ENCODE measurements at places on chromosomes 13 and 19.
A peak's percentile ranks its signal among the peaks of the same experiment; 100 is the strongest.

DNA sequence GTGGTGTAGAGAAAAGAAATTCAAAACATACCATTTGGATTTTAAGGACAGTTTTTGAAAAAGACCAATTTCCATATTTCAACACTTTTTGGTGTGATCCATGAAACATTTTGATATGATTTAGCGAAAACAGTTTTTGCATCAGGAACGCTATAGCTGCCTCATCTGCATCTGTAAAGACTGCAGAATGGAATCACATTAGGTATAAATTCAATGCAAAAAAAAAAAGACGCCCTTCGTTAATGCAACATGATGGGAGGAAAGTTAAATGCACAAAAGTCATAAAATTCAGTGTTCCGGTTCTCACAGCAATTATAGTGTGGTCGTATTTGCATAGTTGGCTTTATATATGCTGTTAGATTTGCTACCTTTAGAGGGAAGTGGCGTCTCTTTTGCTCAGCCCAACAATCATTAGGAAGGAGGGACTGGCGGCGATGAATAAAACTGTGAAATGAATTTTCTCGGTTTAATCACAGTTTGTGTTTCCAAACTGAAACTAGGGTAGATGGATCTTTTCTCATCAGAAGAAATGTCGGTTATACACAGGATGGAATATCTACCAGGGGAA, 215.7 kb downstream of the TEX29 start:
- DNase-seq, result no peak

- no peak for DNase-seq
Observed at GRCh38 chr13:43766725-43767124, 20.0 kb downstream of the ENOX1 start.

DNA sequence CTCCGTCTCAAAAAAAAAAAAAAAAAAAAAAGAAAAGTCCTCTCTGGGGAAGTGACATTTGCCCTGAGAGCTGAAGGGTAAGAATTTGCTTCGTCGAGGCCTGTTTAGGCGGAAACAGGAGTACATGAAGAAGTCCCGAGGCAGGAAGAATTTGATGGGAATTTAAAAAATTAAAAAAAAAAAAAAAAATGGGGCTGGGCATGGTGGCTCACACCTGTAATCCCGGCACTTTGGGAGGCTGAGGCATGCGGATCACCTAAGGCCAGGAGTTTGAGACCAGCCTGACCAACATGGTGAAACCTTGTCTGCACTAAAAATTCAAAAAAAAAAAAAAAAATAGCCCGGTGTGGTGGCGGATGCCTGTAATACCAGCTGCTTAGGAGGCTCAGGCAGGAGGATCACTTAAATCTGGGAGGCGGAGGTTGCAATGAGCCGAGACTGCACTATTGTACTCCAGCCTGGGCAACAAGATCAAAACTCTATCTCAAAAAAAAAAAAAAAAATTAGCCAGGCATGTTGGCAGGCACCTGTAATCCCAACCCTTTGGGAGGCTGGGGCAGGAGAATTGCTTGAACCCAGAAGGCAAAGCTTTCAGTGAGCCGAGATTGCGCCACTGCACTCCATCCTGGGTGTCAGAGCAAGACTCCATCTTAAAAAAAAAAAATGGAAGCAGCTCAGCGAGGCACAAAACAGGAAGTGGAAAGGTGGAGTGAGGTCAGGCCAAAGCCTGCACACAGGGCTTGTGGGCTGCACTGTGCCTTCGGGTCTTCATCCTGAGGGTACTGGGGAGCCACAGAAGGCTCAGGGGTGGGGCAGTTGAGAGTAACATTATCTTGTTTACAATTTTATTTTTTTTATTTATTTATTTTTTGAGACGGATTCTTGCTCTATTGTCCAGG, 4.9 kb downstream of the BAX start:
- no peak for DNase-seq

- DNase-seq, result no peak
Observed at GRCh38 chr19:48372904-48373303, 8.7 kb downstream of the SYNGR4 start.

DNA sequence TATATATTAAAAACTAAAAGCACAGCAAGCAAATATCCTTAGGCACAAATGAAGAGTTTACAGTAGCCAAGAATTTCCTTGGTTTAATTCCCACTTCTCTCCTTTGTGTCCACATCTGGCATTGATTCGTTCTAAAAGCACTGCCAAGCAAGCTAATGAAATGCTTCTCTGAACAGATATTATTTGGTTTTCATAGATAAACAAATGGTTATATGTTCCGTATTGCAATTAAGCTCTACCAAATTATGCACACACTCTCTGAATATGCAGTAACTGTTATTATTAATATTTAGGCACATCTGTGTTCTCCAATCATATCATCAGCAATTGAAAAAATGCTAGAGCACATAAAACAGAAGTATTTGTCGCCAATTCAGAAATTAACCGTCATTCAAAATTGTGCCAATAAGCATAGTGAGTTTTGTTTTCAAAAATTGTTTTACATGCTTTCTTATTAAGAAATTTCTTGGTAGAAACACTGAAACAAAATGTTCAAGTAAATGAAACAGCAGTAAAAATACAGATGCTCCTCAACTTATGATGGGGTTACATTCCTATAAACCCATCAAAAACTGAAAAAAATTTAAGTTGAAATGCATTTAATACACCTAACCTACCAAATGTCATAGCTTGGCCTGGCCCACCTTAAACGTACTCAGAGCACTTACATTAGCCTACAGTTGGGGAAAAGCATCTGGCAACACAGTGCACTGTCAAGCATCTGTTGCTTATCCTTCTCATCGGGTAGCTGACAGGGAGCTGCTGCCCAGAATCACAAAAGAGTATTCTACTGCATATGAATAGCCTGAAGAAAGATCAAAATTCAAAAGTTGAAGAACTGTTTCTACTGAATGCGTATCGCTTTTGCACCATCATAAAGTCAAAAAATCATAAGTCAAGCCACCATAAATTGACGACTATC, 2134.7 kb downstream of the PCDH9 start:
- DNase-seq, result no peak

DNA sequence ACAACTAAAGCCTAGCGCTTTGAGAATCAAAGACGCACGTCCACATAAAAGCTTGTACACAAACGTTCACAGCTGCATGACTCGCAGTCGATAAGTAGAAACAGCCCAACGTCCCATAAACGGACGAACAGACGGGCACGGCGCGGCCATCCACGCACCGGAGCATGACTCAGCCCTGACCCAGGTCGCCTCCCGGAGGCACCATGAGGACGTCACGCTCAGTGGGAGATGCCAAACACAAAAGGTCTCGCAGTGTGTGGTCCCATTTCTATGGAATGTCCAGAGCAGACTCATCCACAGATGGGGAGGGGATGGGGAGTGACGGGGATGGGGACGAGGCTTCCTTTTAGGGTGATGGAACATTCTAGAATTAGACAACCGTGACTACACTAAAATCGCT, 9.4 kb downstream of the POLRMT start:
- DNase-seq, result no peak

- DNase-seq, result no peak
Observed at GRCh38 chr19:45973553-45974338, at the start of gene NOVA2. Gene NOVA2 (minus strand): TSS chr19:45973865. CDS start chr19:45973351, 514 bp downstream.

- DNase-seq, result no peak
Observed at GRCh38 chr13:28355822-28356371, 139.0 kb downstream of the FLT1 start.

DNA sequence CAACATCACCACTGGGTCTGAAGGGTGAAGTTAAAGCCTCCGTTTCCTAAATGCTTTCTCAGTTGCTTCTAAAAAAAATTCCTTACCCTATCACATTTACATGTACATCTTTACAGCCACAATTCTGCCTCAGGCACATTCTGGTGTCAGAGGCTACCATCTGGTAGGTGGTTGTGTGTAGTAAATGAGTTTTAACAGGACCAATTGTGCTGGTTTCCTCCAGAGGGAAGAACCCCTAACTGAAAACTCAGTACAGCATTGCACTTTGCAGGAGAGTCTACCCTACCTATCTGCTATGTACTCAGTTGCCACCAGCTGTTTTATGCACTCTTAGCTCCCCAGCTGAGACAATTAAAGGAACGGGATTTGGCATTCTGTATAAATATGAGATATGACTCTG, 1576.5 kb downstream of the PCDH9 start:
- no peak for DNase-seq

DNA sequence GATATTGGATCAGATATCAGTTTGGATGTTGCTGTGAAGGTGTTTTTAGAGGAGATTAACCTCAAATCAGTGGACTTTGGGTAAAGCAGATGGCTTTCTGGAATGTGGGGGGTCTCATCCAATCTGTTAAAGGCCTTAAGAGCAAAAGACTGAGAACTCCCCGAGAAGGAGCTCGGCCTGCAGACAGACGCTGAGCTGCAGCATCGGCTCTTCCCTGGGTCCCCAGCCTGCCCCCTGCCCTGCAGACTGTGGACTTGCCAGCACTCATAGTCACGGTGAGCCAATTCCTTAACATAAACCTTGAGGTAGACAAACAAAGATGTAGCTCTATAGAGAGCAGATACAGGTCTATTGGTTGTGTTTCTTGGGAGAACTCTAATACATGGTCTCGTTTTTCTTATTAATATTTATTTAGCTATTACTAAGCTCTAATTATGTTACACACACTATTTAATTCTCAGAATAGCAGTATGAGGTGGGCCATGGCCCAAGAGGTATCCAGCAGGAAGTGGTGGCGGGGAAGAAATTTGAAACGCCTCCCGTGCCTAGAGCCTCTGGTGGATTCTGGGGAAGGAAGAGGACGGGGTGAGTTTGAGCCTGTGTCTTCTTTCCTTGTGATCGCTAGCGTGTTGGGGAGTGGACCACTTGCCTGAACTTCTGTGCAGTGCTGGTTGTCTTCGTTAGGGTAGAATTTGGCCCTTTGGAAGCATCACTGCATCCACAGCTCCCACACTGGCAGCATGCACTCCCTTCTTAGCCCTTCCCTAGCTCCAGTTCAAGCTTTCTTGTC, 305.3 kb downstream of the TEX29 start:
- DNase-seq, result no peak

DNA sequence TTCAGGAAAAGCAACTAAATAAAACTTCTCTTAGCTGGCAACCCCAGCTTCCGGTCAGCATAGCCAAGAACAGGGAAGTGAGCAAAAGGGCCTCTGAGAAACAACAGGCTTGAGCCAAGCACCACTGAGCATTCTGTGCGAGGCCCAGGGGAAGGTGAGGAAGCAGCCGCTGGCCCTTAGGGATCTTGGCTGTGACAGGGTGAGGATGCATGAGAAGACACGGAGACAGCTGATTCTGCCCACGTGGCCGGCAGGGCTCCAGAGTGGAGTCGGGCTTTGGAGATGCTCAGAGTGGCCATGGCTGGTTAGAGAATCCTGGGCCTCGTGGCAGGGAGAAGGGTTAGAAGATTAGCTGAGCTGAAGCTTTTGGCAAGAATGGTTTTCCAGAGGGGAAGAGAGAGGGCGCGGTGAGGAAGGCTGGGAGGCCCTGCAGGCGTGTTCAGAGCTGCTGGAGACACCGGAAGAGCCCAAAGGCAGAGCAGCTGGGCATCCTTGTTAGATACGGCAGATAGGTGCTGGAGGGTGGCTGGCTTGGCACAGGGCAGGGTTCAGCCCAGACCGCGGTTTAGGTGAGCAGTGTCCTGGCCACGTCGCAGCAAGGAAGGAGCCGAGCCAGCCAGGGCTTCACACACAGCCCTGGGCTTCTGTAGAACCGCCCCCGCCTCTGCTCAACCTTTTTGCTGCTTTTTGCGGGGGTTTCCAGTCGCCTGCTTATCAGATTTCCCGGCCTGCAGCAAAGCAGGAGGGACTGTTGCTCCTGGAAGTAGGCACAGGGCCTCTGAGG, 17.3 kb downstream of the UPF1 start:
- DNase-seq, result no peak

DNA sequence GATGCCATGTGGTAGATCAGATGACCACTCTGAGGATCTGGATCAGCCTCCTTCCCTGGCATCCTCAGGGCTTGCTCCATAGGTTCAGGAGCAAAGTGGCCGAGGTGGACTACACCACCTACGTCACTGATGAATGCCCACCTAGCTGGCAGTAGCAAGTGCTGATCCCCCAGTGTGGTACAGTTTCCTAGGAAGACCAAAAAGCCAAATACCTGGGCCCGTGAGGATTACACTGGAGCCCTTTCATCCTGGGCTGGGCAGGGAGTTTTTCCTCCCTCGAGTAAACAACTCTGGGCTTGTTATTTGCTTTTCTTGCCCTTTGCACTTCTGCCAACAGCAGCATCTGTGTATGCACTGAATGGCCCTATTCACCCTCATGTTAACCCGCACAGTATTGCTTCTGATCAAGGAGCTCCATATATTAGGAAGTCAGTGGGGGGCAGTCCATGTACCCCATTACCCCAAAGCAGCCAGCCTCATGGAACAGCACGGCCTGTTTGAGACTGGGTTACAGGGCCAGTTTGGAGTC, 3.3 kb upstream of the MYADM start:
- no peak for DNase-seq

- DNase-seq, result no peak
Observed at GRCh38 chr19:4454747-4455718, 2.6 kb downstream of the UBXN6 start.

- peak; percentile 26 for DNase-seq
Observed at GRCh38 chr19:46346821-46347571, at the start of gene PPP5C. Gene PPP5C (plus strand): TSS chr19:46347087. CDS start chr19:46347097, 10 bp downstream.

DNA sequence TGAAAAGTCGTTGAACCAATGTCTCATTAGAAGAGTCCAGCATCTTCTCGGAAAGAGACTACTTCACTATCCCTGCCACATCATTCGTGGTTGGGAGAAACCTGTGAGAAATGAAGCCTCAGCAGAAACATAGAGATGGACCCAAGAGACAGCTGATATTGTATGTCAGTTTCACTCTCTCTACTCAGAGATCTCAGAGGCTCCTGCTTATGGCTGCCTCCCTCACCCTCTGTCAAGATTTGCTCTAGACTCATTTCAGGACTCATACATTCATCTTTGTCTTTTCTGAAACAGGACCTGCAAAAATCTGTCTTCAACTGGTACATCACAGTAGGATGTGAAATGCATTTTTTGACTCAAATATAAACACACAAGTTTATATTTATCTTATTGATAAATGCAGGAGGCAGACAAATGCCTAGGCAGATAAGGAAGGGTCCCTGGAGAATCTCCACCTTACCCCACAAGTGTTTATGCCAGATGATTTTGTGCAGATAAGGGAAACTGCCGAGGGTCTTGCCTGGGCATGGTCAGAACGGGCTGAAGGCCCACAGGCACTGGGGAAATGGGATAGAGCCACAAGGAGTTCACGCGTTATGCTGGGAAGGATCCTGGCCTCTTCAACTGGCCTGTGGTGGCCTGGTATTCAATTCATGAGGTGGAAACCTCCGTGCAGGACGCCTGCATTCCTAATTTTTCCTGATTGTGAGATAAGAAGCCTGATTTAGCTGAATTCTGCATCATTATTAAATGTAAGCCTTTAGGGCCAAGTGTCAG, 1834.0 kb upstream of the PCDH20 start:
- no peak for DNase-seq

All from SIG-M5 (cell line).